ENCODE measurements at places on chromosomes 4 and X. TPM values are rescaled to one million over a fixed set of nuclear protein-coding genes. Genes with fewer than 3 reads are reported as not detected.

GRCh38 chrX:9189286-9189685 is 155.4 kb upstream of the FAM9B start:
- H3K4me1 ChIP-seq, result no peaks in the 10 kb centered on the region
- H3K27ac ChIP-seq, result no peak overlapping the region
- no peaks in the 10 kb centered on the region for H3K36me3 ChIP-seq
- no peak overlapping the region for H3K4me3 ChIP-seq

- DNase-seq, result no peak
- peaks cover 4% of the 10 kb centered on the region for H3K4me1 ChIP-seq
- H3K4me3 ChIP-seq, result no peak overlapping the region
- H3K27ac ChIP-seq, result no peak overlapping the region
- H3K36me3 ChIP-seq, result no peaks in the 10 kb centered on the region
- H3K27me3 ChIP-seq, result no peaks in the 10 kb centered on the region
Observed at GRCh38 chr4:48639807-48640206, 140.3 kb downstream of the FRYL start.

- H3K36me3 ChIP-seq, result no peaks in the 10 kb centered on the region
- DNase-seq, result no peak
- H3K27ac ChIP-seq, result no peak overlapping the region
- no peaks in the 10 kb centered on the region for H3K27me3 ChIP-seq
- no peak overlapping the region for H3K4me3 ChIP-seq
Observed at GRCh38 chr4:10403633-10404445, 53.4 kb downstream of the ZNF518B start.

GRCh38 chr4:13276357-13276756 is 207.8 kb downstream of the RAB28 start:
- DNase-seq, result no peak
- no peaks in the 10 kb centered on the region for H3K27me3 ChIP-seq
- H3K27ac ChIP-seq, result no peak overlapping the region
- H3K4me1 ChIP-seq, result no peaks in the 10 kb centered on the region
- H3K36me3 ChIP-seq, result no peaks in the 10 kb centered on the region

GRCh38 chr4:109985993-109986974 is 73.6 kb downstream of the EGF start:
- DNase-seq, result no peak
- H3K27me3 ChIP-seq, result peaks cover 6% of the 10 kb centered on the region
- H3K27ac ChIP-seq, result no peak overlapping the region
- H3K4me3 ChIP-seq, result no peak overlapping the region
- no peaks in the 10 kb centered on the region for H3K36me3 ChIP-seq

DNA sequence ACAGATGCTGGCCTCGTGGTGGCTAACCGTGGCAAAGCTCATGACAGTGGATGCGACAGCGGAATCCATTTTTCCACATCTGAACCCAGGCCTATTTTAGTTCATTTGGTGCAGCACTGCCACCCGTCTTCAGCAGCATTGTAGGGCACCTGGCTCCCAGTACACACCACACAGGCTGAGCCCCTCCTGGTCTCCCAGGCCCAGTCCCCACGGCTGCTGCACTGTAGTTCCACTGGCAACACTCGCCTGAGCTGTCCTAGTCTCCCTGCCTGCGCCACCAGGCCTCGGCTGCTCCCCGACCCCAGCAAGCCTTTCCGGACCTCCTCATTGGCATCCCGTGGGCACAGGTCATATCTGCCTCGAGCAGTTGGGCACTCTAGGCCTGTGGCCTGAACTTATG is 76.2 kb downstream of the MTMR1 start:
- H3K27me3 ChIP-seq, result no peaks in the 10 kb centered on the region
- no peaks in the 10 kb centered on the region for H3K36me3 ChIP-seq
- no peak overlapping the region for H3K27ac ChIP-seq
- H3K4me3 ChIP-seq, result no peak overlapping the region

GRCh38 chrX:68079961-68080360 is 353.3 kb downstream of the OPHN1 start:
- no peak overlapping the region for H3K4me3 ChIP-seq
- no peaks in the 10 kb centered on the region for H3K36me3 ChIP-seq
- DNase-seq, result no peak
- no peaks in the 10 kb centered on the region for H3K4me1 ChIP-seq

- H3K36me3 ChIP-seq, result no peaks in the 10 kb centered on the region
- no peak for DNase-seq
- peaks cover 11% of the 10 kb centered on the region for H3K4me1 ChIP-seq
- H3K4me3 ChIP-seq, result no peak overlapping the region
- H3K27me3 ChIP-seq, result no peaks in the 10 kb centered on the region
- no peak overlapping the region for H3K27ac ChIP-seq
Observed at GRCh38 chr4:184529283-184529682, 54.9 kb upstream of the IRF2 start.

- no peaks in the 10 kb centered on the region for H3K4me1 ChIP-seq
- DNase-seq, result no peak
- no peaks in the 10 kb centered on the region for H3K36me3 ChIP-seq
Observed at GRCh38 chrX:9048801-9049200, 14.9 kb upstream of the FAM9B start.

GRCh38 chr4:114264877-114265291 is 285.4 kb upstream of the ARSJ start:
- no peak overlapping the region for H3K4me3 ChIP-seq
- no peaks in the 10 kb centered on the region for H3K4me1 ChIP-seq
- H3K27ac ChIP-seq, result no peak overlapping the region
- no peak for DNase-seq

- no peak overlapping the region for H3K4me3 ChIP-seq
- no peak overlapping the region for H3K27ac ChIP-seq
- H3K27me3 ChIP-seq, result peaks cover 3% of the 10 kb centered on the region
- DNase-seq, result no peak
Observed at GRCh38 chrX:15319075-15319474, 3.6 kb upstream of the ASB11 start.

GRCh38 chr4:85488416-85488815 is 13.5 kb downstream of the ARHGAP24 start:
- no peak for DNase-seq
- H3K4me1 ChIP-seq, result no peaks in the 10 kb centered on the region
- H3K27ac ChIP-seq, result no peak overlapping the region
- no peaks in the 10 kb centered on the region for H3K36me3 ChIP-seq
- H3K27me3 ChIP-seq, result no peaks in the 10 kb centered on the region

- no peak for DNase-seq
- H3K4me3 ChIP-seq, result no peak overlapping the region
- no peak overlapping the region for H3K27ac ChIP-seq
- H3K27me3 ChIP-seq, result peaks cover 4% of the 10 kb centered on the region
- H3K4me1 ChIP-seq, result no peaks in the 10 kb centered on the region
Observed at GRCh38 chrX:138690591-138690990, 20.9 kb downstream of the FGF13 start.

DNA sequence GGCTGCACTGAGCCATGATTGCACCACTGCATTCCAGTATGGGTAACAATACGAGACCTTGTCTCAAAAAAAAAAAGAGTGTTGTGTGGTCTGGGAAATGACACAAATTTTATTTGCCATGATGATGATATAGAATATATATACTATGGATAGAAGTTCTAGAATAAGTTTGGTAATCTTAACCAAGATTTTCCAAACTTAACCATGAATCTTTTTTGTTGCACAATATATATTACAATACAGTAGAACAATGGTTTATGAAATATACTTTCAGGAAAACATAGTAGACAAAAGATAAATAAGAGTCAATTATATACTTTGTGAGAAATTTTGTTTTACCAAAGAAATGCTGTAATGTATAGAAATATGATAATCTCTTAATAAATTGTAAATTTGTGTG is 34.8 kb downstream of the MFSD8 start:
- H3K4me1 ChIP-seq, result no peaks in the 10 kb centered on the region
- no peak for DNase-seq
- H3K27me3 ChIP-seq, result no peaks in the 10 kb centered on the region
- H3K27ac ChIP-seq, result no peak overlapping the region

- no peak overlapping the region for H3K27ac ChIP-seq
- no peak overlapping the region for H3K4me3 ChIP-seq
- no peak for DNase-seq
Observed at GRCh38 chrX:69144838-69145680, 20.2 kb downstream of the PJA1 start.

- no peak for DNase-seq
- no peaks in the 10 kb centered on the region for H3K4me1 ChIP-seq
- no peak overlapping the region for H3K27ac ChIP-seq
- no peaks in the 10 kb centered on the region for H3K36me3 ChIP-seq
Observed at GRCh38 chr4:172141025-172141424, 327.8 kb downstream of the GALNTL6 start.

GRCh38 chr4:18109676-18110075 is 88.1 kb upstream of the LCORL start:
- no peak overlapping the region for H3K4me3 ChIP-seq
- no peaks in the 10 kb centered on the region for H3K36me3 ChIP-seq
- DNase-seq, result no peak
- no peaks in the 10 kb centered on the region for H3K4me1 ChIP-seq

DNA sequence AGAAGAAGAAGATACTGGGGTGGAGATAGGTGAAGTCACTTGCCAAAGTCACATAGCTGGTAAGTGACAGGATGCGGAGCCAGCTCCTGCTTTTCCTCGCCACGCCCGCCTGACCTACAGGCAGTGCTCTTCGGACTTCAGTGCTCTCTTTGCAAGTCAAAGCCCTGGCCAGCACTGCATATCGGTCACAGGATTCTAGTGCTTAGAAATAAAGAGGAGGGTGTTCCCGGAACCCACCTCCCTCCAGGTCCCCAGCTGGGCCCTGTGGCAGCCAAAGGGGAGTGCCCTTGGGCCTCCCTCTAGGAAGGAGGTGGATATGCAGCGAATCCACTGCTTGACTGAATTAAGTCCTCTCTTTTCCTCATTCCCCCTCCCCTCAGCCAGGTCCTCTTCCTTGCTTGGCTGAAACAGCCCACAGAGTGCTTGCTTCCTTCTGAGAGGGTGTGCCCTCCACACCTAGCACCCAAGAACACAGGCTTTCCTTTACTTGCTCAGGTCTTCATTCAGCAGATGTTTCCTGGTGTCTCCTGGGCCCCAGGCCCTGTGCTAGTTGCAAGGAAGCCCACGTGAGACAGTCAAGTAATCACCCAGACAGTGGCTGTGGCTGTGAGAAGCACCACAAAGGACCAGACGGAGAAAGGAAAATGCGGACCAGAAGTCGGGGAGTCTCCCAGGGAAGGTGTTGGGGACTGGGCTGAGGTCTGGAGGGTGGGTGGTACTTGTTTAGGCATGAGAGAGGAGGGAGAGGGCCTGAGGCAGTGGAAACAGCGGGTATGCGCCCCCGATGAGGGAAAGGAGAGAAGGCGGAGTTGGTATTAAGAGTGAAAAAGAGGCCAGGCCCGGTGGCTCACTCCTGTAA is 14.0 kb upstream of the HMGB3 start:
- no peak overlapping the region for H3K27ac ChIP-seq
- no peaks in the 10 kb centered on the region for H3K36me3 ChIP-seq
- H3K4me3 ChIP-seq, result no peak overlapping the region
- H3K27me3 ChIP-seq, result peaks cover 6% of the 10 kb centered on the region
- no peaks in the 10 kb centered on the region for H3K4me1 ChIP-seq

- DNase-seq, result peak; percentile 59
- H3K36me3 ChIP-seq, result no peaks in the 10 kb centered on the region
- no peaks in the 10 kb centered on the region for H3K4me1 ChIP-seq
- no peak within 1 kb of the TSS for H3K4me3 ChIP-seq
- H3K27me3 ChIP-seq, result no peaks in the 10 kb centered on the region
Observed at GRCh38 chr4:151276787-151277562, at the start of gene PRSS48. Gene PRSS48, plus strand, starts transcription at chr4:151277161. Its CDS starts 12 bp downstream, at chr4:151277173.

DNA sequence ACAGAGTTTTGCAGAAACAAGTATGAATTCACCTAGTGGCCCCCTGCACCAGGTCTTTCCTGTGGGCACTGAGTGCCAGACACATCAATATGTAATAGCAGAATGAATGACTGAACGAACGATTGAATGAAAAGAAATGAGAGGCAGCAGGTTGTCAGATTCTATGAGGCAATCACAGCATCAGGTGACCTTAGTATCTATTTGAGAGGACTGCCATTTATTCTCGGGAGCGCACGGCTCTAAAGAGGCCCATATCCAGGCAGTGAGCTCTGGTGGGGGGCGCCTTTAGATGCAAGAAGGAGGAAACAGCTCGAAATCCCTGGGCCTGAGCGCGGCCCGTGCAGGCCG is 528 bp upstream of the SLC25A4 start:
- peak overlapping the region; percentile 62 for H3K4me3 ChIP-seq
- peaks cover 9% of the 10 kb centered on the region for H3K36me3 ChIP-seq
- H3K4me1 ChIP-seq, result peaks cover 17% of the 10 kb centered on the region
- peak overlapping the region; percentile 81 for H3K27ac ChIP-seq

GRCh38 chr4:85659610-85660218 is 184.8 kb downstream of the ARHGAP24 start:
- DNase-seq, result no peak
- no peaks in the 10 kb centered on the region for H3K27me3 ChIP-seq
- no peaks in the 10 kb centered on the region for H3K4me1 ChIP-seq
- no peak overlapping the region for H3K27ac ChIP-seq

The GATA1 gene
- not detected for total RNA-seq

The AFF2 gene
- 2.0 TPM for total RNA-seq

The PRRG3 gene
- total RNA-seq, result 0.32 TPM

The KCND1 gene
- total RNA-seq, result 1.0 TPM

The ADAM29 gene
- total RNA-seq, result 0.06 TPM

The PPEF2 gene
- total RNA-seq, result 0.06 TPM

The GAGE12E gene
- total RNA-seq, result not detected

The TNMD gene
- total RNA-seq, result not detected

The BST1 gene
- total RNA-seq, result 5.7 TPM

The DRD5 gene
- total RNA-seq, result not detected
